Glomerular endothelial cell (primary cell): ENCODE measurements at places on chromosomes 2 and 18. TPM values are rescaled to one million over a fixed set of nuclear protein-coding genes. Genes with fewer than 3 reads are reported as not detected.
A peak's percentile ranks its signal among the peaks of the same experiment; 100 is the strongest.

Gene ANKRD23
- total RNA-seq: 1.4 and 1.6 TPM in 2 replicates

DNA sequence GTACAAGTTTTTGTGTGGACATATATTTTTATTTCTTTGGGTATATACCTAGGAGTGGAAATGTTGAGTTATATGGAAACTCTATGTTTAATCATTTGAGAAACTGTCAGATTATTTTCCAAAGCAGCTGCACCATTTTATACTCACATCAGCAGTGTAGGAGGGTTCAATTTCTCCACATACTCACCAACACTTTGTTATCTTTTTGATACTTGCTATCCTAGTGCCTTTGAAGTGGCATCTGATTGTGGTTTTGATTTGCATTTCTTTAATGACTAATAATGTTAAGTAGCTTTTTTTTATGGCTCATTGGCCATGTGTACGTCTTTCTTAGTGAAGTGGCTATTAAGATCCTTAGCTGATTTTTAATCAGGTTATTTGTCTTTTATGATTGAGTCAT is 64.7 kb upstream of the SLC8A1 start:
- no peak for DNase-seq

- DNase-seq: no peak
Observed at GRCh38 chr2:70558195-70558808, 4.7 kb upstream of the TGFA start.

GRCh38 chr18:50397023-50397422 is 22.2 kb downstream of the SKA1 start:
- no peak for DNase-seq

DNA sequence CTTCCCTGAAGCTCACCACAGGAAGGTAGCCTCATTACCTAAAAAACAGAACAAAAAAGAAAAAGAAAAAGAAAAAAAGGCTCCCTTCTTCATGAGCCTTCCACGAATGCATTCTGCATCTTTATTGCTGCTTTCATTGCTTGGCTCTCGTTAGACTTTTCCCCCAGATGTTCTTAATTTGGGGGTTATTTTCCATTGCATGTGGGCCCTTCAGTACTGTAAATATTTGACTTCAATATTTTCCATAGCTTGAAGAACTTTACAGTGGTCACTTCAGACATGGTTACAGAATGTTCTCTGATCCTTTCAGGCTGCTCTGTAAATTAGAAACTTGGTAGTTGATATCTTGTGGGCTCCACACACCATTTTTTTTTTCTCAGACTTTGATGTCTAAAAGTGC is 65.6 kb upstream of the COPS8 start:
- no peak for DNase-seq

Gene RBFA
- total RNA-seq: 30.0 and 39.2 TPM in 2 replicates

DNA sequence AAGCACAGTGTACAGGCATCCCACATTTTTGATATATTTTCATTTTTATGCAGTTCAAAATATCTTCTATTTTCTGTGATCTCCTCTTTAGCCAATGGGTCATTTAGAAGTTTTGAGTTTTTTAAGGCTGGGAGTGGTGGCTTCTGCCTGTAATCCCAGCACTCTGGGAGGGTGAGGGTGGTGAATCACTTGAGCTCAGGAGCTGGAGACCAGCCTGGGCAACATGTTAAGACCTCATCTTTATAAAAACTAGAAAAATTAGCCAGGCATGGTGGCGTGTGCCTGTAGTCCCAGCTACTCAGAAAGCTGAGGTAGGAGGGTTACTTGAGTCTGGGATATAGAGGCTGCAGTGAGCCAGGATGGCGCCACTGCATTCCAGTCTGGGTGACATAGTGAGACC is 17.8 kb downstream of the UBR3 start:
- no peak for DNase-seq

Gene UGT1A6
- total RNA-seq: not detected in 2 replicates

- DNase-seq: no peak
Observed at GRCh38 chr18:3692691-3693090, 242.7 kb downstream of the TGIF1 start.

Gene DSC3
- total RNA-seq: 2.0 and 2.8 TPM in 2 replicates

Gene ABCG5
- not detected in 2 replicates for total RNA-seq

DNA sequence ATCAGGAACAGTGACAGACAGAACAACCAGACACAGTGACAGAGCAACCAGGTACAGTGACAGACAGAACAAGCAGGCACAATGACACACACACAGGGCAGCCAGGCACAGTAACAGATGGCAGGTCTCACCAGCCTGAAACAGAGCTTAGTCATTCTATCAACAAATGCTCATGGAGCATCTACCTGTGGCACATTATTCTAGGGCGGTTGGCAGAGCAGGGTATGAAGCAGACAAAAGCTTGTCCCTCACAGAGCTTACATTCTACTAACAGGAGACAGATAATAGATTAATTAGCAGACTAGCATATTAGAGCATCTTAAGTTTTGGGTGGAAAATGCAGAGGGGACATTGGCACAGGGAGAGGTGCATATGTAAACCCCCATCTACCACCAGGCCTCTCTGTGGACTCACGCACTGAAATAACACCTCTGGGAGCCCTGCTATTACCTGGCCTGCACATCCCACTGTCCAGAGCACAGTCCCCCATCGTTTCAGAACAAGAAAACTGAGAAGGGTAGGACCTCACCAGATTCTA is 64.1 kb upstream of the RAB6C start:
- no peak for DNase-seq

DNA sequence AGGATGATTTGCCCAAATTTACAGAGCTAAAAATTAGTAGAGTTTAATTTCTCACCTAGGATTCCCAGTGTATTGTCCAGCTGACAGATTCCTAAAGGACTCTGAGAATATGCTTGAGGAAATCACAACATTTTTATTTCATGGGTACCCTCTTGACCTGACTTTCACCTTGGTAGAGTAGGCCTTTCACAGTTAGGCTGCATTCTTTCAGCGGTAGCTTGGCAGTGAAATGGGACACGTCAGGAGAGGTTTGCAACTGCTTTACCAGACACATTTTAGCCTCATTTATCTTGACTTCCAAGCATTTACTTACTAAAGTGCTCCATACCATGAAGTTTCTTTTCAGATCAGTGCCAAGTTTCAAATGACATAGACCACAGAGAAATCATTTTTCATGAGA is 937.9 kb upstream of the LRRTM1 start:
- no peak for DNase-seq

DNA sequence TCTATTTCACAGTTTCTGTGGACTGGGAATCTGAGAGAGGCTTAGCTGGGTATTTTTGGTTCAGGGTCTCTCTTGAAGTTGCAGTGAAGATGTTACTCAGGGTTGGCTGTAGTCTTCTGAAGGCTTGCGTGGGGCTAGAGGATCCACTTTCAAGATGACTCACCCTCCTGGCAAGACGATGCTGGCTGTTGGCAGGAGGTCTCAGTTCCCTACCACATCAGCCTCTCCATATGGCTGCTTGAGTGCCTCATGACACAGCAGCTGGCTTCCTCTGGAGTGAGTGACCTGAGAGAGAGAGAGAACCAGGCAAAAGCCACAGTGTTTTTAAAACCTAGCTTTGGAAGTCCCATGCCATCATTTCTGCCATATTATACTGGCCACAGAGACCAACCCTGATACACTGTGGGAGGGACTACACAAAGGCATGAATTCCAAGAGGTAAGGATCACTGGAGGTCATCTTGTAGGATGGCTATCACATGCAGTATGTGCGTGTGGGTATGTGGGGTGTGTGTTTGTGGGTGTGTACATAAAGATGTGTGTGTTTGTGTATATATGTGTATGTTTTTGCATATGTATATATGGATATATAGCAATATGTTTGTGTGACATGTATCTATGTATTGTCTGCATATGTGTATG is 25.1 kb downstream of the DNPEP start:
- no peak for DNase-seq

DNA sequence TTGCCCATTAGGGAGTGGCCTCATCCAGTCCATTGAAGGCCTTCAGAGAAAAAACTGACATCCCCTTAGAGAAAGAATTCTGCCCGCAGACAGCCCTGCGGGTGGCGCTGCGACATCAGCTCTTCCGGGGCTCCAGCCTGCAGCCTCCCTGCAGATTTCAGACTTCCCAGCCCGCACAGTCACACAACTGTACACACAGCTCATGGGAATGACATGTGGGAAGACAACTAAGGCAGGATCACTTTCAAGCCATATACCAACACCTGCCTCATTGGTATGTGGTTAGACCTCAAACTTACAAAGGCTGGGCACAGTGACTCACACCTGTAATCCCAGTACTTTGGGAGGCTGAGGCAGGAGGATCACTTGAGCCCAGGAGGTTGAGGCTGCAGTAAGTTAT is 24.8 kb upstream of the TUBB6 start:
- no peak for DNase-seq

Gene CD207
- not detected in 2 replicates for total RNA-seq

DNA sequence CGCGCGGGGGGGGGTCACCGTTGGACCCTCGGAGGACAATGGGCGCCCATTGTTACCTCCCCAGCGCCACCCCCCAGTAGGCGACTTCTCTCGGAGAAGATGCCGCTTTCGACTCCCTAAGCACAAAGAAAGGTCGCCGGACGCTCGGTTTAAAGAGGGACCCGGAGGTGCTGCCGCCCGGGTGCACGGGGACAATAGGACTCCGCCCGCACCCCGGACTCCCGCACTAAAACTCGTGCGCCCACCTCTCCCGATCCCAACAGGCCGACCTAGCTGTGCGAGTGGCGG is 318 bp upstream of the CDC42EP3 start:
- no peak for DNase-seq

GRCh38 chr2:175687465-175687864 is 314.6 kb downstream of the LNPK start:
- DNase-seq: no peak

DNA sequence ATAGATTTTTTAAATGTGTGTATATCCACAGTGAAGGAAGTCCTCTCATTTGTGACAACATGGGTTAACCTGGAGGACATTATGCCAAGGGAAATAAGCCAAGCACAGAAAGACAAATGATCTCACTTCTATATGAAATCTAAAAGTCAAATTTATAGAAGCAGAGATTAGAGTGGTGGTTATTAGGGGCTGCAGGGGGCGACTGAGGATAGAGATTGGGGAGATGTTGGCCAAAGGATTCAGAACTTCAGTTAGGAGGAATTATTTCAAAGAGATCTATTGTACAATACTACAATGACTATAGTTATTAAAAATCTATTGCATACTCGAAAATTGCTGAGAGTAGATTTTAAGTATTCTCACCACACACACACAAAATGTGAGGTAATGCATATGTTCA is 252.4 kb upstream of the SLC39A10 start:
- no peak for DNase-seq

- no peak for DNase-seq
Observed at GRCh38 chr2:43203373-43203772, 23.0 kb downstream of the ZFP36L2 start.

- no peak for DNase-seq
Observed at GRCh38 chr2:129903586-129904425, 75.7 kb upstream of the RAB6C start.

GRCh38 chr2:13056259-13056843 is 339.6 kb downstream of the TRIB2 start:
- DNase-seq: peak; percentile 5

DNA sequence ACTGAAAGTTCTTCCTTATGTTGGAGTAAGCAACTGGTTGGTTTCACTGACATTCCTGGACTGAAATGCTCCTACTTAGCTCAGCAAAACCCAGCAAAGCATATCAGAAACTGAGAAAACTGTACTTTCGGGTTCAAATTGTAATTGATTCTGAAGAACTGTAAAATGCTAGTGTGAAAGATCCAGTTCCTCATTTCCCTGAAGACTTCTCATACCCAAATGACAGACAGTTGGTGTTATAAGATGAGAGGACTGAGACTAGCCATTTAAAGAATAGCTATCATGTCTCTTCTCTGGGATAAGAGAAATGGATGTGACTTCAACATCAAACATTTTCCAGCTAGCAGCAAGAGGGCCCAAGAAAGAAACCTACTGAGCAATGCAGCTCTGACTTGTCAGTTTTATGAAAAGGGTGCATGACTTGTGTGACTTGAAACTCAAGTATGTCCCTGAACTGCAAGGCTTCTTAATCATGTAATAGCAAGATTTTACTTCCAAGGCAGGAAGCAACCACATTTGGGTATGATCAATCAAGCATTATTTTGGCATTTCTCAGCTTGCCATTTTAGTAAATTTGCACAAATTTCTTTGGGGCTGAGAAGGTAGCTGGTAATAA is 420.3 kb upstream of the MMADHC start:
- DNase-seq: no peak

GRCh38 chr2:74033375-74033774 is 48.7 kb downstream of the TET3 start:
- DNase-seq: no peak

GRCh38 chr2:144430722-144431391 is 89.1 kb downstream of the ZEB2 start:
- no peak for DNase-seq

DNA sequence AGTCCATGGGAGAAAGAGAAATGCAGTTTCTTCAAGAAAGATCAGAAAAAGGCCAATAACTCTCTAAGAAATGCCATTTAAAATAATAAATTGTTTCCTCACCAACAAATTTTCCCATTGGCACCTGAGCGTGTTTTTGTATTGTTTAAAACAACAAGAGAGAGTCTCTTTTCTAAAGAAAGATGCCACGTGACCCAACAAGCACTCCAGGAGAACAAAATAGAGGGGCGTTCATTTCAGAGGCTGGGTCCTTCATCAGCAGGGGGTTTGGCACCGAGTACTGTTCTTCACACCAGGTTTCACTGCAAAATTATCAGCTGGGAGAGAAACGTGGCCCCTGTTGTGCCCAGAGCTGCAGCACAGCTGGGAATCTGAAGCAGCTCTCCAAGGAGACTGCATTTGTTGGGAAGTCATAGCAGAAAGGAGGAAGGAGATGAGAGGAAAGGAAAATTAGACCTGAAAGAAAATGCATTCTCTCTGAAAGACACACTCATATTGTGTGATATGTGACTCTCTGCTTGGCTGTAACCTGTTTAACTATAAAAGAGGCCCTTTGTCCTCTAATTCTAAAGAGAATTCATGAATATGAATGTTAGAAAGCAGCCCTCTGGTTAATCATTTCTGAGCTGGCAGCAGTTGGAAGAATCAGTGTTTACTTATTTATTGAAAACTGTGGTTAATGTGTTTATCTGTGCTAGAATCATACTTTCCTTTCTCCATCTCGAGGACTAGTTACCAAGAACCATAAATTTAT is 205.3 kb upstream of the CDH20 start:
- DNase-seq: no peak

Gene NYAP2
- total RNA-seq: not detected in 2 replicates

GRCh38 chr2:53672881-53673522 is 94.6 kb upstream of the CHAC2 start:
- no peak for DNase-seq

- no peak for DNase-seq
Observed at GRCh38 chr2:68536000-68536399, 68.6 kb downstream of the APLF start.

GRCh38 chr2:189536830-189537229 is 43.8 kb downstream of the SLC40A1 start:
- DNase-seq: no peak

DNA sequence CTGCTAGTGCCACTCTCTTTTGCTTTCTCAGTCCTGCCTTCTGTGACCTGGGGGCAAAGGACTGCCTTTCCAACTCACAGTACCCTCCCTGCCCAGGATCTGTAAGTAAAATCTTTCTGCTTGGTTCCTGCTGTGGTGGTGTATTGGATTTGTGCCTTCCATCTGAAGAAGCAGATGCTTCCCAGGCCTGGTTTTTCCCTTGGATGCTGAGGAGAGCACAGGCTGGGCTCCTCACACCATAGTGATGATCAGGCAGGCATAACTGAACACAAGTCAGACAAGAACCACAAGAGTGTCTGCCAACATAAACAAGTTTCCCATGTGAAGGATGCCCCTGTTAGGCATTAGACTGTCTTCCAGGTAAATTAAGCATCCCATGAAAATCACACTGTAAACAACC is 121.3 kb upstream of the NRXN1 start:
- DNase-seq: no peak

Gene SCRN3
- total RNA-seq: 16.6 and 17.6 TPM in 2 replicates

Gene MGAT4A
- 60.4 and 68.4 TPM in 2 replicates for total RNA-seq

Gene NBAS
- 56.7 and 57.7 TPM in 2 replicates for total RNA-seq
